NCI-H2227 treated with DMSO at 0.1 percent for 48 hours (cell line): ENCODE measurements at places on chromosomes 12 and 14.

DNA sequence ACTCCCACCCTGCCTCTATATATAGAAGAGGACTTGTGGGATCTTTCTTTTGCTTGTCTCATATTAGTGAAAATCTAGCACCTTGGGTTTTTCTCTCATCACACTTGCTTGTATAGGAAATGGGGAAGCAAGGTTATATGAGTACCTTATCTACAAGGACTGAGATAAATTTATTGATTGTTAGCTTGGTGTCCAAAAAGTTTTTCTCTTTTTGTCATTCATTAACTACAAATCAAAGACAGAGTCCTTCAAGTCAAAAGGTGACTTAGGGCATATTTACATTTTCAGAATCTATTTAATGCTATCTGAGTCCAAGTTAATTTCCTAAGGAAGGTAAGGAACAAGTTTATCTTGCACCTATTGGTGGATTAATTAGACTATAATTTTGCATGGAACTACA is 92.7 kb downstream of the SNAPC1 start:
- DNase-seq, result no peak

- DNase-seq, result peak; percentile 54
Observed at GRCh38 chr14:105281371-105282097, 19.3 kb downstream of the BRF1 start.

GRCh38 chr14:65193916-65194590 is 91.7 kb upstream of the MAX start:
- DNase-seq, result no peak

DNA sequence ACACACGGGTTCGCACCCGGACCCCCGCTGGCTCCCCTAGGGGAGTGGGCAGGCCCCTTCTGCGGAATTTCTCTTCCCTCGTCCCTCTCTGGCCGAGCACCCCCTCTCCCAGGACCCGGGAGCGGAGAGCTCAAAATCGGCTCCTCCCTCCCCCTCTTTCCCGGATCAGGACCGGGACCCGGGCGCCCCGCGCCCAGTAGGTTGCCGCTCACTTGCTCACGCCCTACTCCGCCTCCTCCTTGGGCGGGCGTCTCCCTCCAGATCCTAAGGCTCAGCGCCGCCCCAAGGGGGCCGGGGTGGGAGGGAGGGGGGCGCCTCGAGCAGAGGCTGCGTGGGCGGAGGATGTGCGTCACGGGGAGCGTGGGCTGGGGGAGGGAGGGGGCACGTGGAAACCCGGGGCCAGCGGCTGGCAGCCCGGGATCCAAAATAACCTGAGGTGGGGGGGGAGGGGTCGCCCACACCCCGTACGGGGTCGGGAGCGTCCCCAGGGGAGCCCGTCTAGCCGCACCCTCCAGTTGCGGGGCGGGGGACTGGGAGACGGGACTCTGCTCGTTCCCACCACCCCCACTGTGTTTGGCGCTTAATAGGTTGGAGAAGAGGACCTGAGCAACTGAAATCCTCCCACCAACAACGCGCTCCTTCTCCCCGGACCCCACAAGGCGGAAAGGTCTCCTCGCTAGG is 1.8 kb upstream of the NAB2 start:
- peak; percentile 32 for DNase-seq

GRCh38 chr12:15698377-15698871 is 90.8 kb downstream of the EPS8 start:
- no peak for DNase-seq

DNA sequence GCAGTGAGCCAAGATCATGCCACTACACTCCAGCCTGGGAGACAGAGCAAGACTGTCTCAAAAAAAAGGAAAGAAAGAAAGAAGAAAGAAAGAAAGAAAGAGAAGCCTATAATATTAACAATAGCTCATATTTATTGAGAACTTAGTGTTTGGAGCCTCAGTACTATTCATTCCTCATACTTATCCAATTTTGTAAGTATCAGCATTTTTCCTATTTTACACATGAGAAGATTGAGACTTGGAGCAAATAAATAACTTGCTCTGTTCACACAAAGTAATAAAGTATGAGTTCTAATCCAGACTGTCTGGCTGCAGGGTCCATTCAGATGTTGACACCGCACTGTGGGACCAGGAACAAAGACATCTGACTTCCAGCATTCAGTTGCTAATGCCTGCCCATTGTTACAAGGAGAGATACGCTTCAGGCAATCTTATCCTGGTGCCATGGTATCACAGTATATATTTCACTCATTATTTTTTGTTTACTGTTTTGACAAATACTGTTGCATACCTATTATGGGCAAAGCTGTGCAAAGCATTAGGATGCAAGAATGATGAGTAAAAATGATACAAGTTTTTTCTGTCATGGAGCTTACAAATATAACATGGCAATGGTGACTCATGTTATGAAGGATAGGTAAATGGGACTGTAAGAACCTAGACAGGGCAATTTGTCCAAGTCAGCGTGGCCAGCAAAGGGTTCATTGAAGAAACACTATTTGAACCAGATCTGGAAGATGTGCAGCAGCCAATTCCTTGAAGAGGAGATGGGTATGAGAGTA is 21.4 kb upstream of the TMTC2 start:
- no peak for DNase-seq

GRCh38 chr12:6420364-6420763 is 24.4 kb upstream of the CD27 start:
- no peak for DNase-seq

DNA sequence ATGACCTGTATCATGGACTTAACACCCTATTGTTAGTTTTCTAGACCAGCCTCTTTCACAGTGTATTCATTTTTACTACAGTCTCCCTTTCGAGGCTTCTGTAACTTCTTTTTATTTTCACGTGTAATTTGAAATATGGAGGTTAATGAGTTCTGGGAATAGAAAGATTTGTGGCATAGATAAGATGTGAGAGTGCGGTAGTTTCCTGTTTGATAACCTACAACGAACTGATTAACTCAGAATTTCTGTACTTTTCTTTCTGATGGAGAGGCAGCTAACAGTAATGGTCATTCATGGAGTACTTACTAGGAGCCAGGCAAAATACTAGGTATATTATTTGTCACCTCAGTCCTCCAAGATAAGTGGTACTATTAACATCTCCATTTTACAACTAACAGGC is 21.2 kb downstream of the POLR3B start:
- no peak for DNase-seq

DNA sequence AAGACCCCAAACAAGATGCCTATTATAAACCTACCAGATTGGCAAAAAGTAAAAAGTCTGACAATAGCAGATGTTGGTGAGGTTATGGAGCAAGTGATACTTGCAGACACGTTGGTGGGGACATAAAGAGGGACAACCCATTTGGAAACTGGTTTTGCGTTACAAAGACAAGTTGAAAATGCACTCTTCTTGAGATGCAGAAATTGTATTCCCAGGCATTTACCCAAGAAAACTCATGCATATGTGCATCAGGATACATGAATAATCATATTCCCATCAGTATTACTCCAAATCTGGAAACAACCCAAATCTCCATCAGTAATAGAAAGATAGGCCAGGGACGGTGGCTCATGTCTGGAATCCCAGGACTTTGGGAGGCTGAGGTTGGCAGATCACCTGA is 12.8 kb upstream of the GOLGA5 start:
- DNase-seq, result no peak

DNA sequence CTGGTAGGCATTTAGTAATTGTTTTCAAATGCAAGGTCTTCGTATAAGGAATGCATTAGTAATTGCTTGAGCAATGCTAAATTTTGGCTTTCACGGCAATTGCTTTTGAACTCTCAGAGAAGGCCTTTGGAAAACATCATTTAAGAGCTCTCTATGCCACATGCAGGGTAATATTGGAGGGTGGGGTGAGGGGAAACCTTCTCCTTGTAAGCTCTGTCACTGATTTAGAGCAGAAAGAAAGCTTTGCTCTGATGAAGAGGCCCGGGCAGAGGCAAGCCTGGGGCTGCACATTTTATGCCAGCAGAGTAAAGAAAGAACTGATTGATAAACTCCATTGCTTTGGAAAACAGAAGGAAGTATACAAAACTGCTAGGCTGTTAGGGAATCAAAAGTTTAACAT is 70.9 kb downstream of the TRIM9 start:
- DNase-seq, result peak; percentile 87

GRCh38 chr14:38592764-38593442 is 337.0 kb upstream of the CLEC14A start:
- no peak for DNase-seq

DNA sequence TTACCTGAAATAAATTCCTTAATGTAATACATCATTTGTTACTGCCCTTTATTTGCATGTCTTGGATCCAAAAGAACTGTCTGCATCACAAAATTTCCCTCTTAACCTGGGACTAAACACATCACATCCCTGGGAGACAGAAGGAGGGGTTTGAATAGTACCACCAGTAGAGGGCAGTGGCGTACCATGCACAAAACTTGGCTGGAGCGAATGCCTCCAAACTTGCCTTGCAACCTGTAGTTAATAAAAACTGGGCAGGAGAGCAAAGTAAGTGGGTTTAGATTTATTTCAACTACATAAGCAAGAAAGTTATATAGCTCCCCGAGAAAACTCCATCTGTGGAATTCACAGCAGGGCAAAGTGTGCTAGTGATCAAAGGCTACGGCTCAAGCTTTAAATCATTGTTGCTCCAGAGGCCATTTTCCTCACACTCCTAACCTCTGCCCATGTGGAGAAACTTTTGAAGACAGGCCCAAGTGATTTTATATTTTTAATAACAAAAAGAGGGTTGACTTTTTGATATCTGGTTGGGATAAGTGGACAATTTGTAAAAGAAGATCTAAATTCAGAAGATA is 1176.7 kb upstream of the SEL1L start:
- no peak for DNase-seq

GRCh38 chr14:92563359-92563758 is 49.8 kb downstream of the RIN3 start:
- DNase-seq, result no peak

GRCh38 chr14:29576927-29577326 is 350.7 kb downstream of the PRKD1 start:
- DNase-seq, result no peak

GRCh38 chr12:92002195-92002649 is 143.4 kb downstream of the BTG1 start:
- DNase-seq, result no peak
